ENCODE measurements at places on chromosomes 4 and X.

GRCh38 chr4:143352720-143353119 lies 16.0 kb downstream of the GAB1 start:
- DNase-seq = no peak

DNA sequence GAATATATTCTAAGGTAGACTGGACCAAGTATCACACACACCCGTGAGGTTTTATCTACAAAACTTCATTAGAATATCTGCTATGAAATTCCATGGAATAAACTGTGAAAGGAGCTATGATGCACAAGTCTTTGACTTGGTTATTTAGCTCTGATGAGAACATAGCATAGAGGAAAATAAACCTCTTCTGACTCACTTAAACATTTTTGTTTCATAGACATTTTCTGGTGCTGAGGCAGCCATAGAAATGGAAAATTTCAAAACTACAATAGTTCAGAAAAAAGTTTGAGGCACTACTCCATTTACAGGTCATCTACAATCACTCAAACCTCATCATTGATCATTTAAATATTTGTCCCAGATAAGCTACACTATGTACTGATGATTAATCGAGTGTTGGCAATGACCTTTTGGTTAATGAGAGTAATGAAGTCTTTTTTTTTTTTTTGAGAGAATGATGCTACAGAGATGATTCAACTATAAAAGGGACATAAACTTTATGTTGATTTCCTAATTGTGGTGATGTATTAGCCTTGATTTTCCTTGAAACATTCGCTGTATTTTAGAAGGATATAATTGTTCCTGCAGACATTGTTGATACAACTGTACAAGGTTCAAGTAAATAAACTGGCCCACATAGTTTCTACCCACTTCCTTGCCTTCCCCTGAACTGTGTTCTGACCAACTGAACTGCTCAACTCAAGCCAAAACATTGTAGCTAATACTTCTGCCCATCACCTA lies 77.5 kb downstream of the AREG start:
- DNase-seq = no peak

DNA sequence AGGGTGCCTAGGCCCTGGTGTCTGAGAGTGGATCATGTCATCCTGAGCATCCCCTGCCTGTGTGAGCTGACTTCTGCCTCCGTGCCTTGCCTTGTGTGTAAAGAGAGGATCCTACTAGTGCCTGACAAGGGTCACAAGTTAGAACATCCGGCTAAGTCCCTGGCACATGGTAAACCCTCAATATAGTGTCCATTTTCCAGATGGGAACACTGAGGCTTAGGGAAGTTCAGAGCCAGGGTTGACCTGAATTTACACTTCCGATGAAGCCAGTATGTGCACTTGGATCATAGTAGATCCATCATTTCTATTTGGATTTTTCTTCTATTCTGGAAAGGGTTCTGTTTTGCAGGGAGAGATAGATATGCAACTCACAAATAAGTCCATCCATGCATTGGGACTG lies 12.5 kb upstream of the PSAPL1 start:
- DNase-seq = no peak

DNA sequence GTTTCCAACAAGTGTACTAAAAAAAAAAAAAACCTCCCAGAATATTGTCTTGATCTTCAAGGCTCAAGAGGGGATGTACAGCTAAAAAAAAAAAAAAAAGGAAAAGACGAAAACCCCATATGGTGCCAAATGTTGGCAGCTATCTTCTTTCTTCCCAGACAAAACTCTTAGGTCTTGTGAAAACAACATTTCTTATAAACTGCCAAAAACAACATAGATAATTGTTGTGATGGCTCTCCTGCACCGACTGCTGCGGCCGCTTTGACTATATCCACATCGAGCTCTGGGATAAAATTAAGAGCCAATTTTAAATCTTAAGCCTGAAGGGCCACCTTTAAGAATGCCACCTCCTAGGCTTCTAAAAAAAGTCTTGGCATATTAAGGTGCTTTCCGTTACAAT lies 23.5 kb downstream of the PDGFC start:
- no peak for DNase-seq

GRCh38 chr4:109977854-109978501 lies 65.3 kb downstream of the EGF start:
- DNase-seq = peak; percentile 60

DNA sequence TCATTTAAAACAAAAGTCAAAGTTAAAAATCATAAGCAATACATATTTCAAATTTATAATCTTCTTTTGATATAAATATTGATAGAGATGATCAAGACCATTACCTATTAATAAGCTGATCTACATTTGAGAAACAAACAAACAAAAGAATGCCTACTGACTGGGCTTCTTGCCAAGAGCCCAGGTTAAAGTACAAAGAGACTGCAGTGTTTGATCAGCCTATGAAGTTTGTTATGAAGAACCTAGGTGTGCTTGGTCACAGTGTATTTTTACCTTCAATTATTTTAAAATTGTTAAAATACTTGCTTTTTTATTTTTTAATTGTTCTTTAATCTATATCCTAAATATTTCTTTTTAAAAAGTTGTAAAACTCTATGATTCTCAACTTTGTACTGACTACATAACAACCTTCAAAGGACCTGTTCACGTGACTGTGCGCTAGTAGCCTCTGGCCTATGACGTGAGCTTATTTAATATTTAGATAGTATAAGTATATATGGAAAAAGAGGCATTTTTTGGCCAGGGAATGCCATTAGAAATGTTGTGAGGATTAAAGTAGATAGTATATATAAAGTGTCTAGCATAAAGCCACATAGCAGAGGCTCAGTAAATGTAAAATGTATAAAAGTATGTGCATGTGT lies 11.4 kb upstream of the SLC39A8 start:
- DNase-seq = no peak

DNA sequence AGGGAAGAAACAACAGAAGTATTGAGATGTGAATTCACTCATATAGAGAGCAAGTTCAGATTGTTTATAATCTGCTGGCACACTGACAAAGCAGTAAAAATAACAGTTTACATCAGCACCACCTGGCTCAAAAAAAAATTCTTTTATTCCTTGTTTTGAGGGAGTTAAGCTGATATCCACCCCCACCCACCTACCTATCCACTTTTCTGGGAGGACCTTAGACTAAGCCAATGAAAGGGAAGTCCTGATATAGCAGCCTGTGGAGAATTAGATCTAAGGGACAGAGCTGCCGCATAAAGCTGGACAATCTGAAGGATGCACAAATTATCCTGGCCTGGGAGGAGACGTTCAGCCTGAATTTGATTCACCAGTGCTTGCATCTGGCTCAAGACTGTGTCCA lies 264.5 kb downstream of the RCHY1 start:
- DNase-seq = no peak

DNA sequence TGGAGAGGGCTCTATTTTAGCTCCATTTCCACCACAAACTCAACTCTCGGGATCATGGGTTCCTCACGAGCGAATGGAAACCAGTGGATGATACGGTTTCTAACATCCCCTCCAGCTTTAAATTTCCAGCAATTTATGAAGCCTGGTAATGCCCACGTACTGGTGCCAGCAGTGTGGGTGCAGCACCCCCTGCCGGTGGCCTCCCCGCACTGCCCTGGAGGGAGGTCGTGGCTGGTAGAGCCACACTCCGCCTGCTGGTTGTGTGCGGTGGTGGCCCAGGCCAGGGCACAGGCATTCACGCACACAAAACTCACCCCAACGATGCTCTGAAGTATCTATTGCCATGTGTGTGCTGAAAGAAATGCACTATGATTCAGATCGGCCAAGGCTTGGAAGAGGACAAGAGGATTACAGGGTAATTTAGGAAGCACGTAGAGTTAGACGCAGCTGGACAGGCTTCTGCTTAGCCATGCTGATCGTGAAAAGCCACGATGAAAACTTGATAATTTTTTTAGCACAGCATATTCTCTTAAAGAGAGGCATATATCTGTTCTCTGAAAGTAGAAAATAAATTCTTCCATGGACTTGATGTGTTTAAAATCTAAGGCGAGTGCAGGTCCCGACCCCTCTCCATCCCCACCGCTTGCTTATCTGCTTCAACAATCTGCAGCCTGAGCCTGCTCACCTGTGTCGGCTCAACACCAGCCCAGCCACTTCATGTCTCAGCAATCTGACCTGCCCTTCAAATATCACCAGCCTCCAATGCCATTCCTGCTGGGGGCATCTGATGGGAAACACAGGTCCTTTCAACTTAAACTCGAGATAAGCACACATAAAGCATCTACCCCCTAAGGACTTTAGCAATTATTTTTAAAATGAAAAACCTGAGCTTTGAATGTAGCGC lies 59.1 kb downstream of the SCD5 start:
- DNase-seq = peak; percentile 75

- no peak for DNase-seq
Observed at GRCh38 chr4:38965866-38966265, 66.3 kb downstream of the TMEM156 start.

DNA sequence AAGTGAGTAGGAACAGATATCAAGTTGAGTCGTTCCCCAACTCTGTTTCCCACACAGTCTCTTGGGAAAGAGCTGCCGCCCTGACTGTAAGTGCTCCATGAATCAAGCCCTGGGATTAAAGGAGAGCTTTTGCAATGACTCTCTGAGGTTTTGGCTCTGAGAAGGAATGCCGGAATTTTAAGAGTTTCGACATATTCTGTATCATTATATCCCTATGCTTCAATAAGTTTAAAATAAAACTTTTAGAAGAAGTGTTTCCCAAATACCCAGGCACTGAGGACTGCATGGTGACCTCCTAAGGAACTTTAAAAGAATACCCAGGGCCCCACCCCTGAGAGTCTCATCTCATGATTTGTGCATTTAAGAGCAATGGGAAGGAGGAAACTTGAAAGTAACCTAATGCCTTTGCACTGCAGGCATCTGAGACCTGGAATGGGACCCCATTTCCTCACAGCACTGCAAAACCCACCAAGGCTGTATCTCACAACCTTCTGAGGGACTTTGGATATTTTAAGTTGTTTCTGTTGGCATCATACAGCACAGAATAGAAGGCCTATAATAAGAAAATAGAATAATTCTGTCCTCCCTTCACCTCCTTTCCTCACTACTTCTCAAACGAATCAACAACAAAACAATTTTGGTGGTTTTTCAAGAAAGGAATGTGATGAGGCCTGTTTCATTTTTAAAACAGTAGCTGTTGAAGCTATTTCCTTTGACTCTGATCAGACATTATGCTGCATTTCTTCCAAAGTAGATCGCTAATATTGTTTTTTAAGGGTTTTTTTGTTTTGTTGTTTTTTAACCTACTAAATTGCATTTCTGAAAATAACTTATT lies 121.2 kb downstream of the GASK1B start:
- DNase-seq = peak; percentile 38

DNA sequence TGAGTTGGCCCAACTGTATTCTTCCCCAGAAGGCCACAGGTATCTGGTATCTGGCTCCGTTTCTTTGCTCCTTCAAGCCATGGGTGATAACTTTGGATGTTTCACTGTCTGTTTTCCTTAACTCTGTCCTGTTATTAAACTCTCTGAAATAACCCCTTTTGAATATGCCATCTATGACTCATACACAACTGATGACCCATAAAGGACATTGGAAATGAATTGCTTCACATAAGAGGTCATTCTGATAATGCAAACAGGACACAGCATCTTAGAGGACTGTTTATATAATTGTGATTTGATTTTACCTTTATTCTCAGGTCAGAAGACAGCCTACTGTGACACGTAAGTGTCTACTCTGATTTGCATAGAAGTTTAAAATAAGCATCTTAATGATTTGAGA lies 227.7 kb downstream of the VEGFC start:
- DNase-seq = no peak

DNA sequence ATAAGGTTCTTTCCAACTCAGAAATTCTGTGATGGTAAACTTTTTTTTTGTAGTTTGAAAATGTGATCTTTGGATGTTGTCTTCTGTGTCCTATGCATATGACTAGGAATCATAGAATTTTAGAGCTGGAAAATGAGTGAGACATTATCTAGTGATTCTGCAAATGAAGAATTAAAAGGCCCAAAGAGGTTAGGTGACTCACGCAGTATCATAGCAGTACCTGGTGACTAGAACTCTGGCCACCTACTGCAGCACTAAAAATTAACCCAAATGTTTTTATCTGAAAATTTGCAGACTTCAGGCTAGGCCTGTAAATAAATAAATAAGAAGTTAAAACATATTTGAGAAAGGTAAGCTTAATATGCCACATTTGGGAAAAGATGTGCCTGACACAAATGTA lies 52.8 kb downstream of the NFKB1 start:
- peak; percentile 68 for DNase-seq

GRCh38 chrX:49934729-49935128 lies 12.3 kb downstream of the CLCN5 start:
- DNase-seq = no peak

- no peak for DNase-seq
Observed at GRCh38 chr4:165927815-165928214, 54.8 kb downstream of the TLL1 start.

GRCh38 chrX:23482561-23482960 lies 147.9 kb downstream of the PTCHD1 start:
- no peak for DNase-seq

DNA sequence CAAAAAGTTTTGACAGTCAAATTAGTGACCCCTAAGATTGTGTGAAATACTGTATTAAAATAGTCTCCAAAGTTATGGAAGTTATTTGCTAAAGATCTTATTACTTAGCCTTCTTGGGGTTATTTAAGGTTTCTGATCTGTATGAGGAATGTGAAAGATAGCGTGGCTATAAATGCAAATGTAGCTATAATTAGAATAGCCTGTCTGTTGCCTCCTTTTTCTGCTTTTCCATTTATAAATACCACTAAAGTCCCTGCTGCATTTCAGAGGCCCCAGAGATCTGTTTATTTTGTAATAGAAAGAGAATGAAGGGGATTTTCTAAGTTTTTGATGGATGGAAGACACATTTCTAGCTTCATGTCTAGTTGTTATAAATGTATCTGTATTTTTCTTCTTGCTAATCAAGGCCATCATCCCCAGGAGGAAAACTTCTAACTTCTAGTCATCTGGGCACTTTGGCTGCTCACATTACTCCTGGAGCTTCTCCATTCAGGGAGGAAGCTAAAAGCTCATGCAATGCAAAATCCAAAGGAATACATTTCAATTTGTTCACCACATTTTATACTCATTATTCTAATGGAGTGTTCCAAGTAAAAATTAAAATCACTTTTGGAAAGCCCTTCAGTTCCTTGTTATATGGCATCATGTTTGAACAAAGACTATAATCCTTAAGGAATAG lies 73.9 kb downstream of the INTS12 start:
- no peak for DNase-seq

- DNase-seq = no peak
Observed at GRCh38 chrX:148416142-148416541, 84.3 kb upstream of the AFF2 start.
